ENCODE measurements at places on chromosomes 2 and 18. TPM values are rescaled to one million over a fixed set of nuclear protein-coding genes. Genes with fewer than 3 reads are reported as not detected.

- no peak for DNase-seq
- H3K27me3 ChIP-seq, result no peaks in the 10 kb centered on the region
- no peaks in the 10 kb centered on the region for H3K4me1 ChIP-seq
- no peak overlapping the region for H3K27ac ChIP-seq
- H3K4me3 ChIP-seq, result no peak overlapping the region
Observed at GRCh38 chr18:25455646-25456045, 103.7 kb upstream of the ZNF521 start.

Gene RFTN2
- total RNA-seq, result not detected

Gene NAT8
- not detected for total RNA-seq

Gene DIS3L2
- 30.4 TPM for total RNA-seq

- no peak overlapping the region for H3K27ac ChIP-seq
- H3K4me1 ChIP-seq, result no peaks in the 10 kb centered on the region
- H3K36me3 ChIP-seq, result no peaks in the 10 kb centered on the region
- DNase-seq, result no peak
- peaks cover 43% of the 10 kb centered on the region for H3K27me3 ChIP-seq
Observed at GRCh38 chr2:30185178-30185577, 38.4 kb downstream of the YPEL5 start.

DNA sequence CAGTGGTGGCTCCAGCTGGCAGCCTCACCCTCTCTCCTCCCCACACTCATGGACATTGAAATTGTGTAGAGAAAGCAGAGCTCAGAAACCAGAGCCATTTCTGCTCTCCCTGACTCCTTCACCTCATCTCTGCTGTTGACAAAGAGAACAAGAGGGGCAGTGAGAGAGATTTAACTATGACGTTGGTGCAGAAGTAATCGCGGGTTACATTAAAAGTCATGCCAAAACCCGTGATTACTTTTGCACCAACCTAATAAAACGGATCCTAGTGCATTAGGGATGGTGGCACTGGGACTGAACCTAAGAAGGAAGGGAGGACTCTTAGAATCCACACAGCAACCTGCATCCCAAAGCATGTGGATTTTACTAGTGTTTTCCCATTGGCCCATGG is 113.3 kb upstream of the CDC42EP3 start:
- no peak for DNase-seq
- peaks cover 21% of the 10 kb centered on the region for H3K4me1 ChIP-seq
- no peak overlapping the region for H3K4me3 ChIP-seq
- no peaks in the 10 kb centered on the region for H3K27me3 ChIP-seq
- H3K36me3 ChIP-seq, result no peaks in the 10 kb centered on the region
